ENCODE measurements at places on chromosomes 3 and 15.

- no peak for DNase-seq
Measured at GRCh38 chr3:158680861-158681260, 8.4 kb upstream of the LXN start.

DNA sequence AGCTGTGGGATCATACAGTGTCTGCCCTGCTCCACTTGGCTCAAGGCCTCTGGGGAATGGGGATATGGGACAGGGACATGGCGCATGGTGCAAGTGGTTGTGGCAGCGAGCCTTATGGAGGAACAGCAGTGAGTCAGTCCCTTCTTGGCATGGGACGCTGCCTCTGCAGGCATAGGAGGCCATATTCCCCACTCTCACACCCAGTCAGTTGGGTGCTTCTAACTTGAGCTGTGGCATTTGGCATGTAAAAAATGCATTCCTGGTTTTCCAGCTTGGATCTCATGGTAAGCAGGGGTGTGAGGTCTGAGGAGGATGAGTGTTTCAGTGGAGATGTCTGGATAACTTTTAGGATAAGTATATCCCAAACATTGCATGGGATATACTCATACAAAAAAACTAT lies 31.6 kb upstream of the UBE2Q2 start:
- no peak for DNase-seq

GRCh38 chr3:99875581-99875928 lies 57.9 kb downstream of the CMSS1 start:
- DNase-seq, result no peak

GRCh38 chr3:36900474-36901443 lies 44.1 kb downstream of the TRANK1 start:
- DNase-seq, result no peak

GRCh38 chr15:93180656-93181055 lies 91.6 kb upstream of the RGMA start:
- DNase-seq, result no peak
